NCI-H1048 (cell line): ENCODE measurements at places on chromosomes 3 and 15.

DNA sequence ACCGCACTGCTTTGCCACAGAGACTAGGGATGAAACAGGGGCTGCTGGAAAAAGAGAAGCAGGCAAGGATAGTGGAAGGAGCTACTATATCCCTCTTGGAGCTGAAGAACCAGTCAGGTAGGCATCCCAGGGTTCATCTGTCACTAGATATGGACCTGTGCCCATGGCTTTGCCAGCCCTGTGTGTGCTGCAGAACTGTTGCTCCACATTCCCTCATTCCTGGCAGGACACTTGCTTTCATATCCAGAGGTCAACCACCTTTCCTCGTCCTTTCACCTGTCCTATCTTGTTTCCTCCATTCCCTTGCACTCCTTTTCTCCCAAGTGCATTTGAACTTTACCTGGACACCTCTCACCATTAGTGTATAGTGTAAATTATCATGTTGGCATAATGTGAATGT is 12.0 kb downstream of the SNRK start:
- DNase-seq, result no peak

GRCh38 chr3:100641471-100642032 is 32.2 kb downstream of the ADGRG7 start:
- DNase-seq, result no peak

DNA sequence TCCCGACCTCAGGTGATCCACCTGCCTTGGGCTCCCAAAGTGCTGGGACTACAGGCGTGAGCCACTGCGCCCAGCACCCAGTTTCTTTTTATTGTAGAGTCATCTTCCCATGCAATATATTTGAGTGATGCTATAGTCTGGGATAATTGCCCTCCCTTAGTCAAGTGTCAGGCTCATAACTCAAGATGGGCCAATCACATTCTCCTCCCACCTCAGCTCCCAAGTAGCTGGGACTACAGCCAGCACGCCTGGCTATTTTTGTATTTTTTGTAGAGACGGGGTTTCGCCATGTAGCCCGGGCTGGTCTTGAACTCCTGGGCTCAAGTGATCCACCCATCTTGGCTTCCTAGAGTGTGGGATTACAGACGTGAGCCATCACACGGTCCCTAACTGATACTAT is 15.2 kb upstream of the PTPN9 start:
- no peak for DNase-seq

DNA sequence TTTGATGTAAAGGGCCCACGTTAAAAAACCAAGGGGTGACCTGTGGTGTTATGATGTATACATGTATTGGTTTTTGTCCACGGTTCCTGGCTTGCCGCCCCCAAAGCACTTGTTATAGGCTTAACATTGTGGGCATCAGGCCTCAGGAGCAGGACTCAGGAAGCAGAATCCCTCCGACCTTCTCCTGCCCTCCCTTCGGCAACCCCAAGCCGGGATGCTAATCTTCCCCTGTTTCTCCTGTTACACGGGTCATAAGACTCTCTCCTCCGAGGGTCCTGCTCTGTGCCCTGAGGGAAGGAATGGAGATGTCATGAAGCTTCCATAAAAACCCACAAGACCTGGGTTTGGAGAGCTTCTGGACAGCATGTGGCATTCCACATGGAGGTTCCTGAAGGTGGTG is 48.8 kb downstream of the RPLP1 start:
- DNase-seq, result no peak

DNA sequence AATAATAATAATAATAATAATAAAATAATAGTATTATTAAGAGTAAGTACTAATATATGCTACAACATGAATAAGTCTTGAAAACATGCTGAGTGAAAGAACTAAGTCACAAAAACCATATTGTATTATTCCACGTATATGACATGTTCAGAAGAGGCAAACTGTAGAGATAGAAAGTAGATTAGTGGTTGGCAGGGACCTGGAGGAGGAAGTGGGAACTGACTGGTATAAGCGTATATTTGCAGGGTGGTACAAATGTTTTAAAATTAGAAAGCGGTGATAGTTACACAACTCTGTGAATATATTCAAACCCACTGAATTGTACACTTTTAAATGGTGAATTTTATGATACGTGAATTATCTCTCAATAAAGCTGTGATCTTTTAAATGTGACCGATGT is 32.8 kb downstream of the LRRK1 start:
- DNase-seq, result no peak

- DNase-seq, result no peak
Observed at GRCh38 chr3:95738045-95738444, 1076.3 kb upstream of the EPHA6 start.

- DNase-seq, result no peak
Observed at GRCh38 chr3:123779655-123780231, 104.4 kb downstream of the MYLK start.

GRCh38 chr3:192063570-192063969 is 602.6 kb downstream of the PYDC2 start:
- DNase-seq, result no peak

DNA sequence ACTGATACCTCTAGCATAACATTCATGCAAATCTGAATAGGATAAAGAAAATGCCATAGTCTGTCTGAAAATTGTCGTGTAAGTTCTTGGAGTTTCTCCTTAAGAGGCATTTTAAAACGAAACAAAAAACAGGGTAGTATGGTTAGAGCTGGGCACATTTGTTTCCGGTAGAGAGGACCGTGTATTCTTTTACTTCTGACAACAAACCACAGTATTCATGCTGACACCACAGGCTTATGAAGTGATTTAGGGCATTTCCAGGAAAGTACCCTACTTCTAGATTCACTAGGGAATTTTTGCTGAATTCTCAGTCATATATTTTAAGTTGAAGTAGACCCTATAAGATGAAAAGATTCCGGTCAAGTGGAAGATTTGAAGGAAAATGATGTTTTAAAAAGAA is 541.3 kb downstream of the UNC13C start:
- DNase-seq, result no peak

GRCh38 chr3:45983770-45984169 is 11.9 kb downstream of the FYCO1 start:
- no peak for DNase-seq

DNA sequence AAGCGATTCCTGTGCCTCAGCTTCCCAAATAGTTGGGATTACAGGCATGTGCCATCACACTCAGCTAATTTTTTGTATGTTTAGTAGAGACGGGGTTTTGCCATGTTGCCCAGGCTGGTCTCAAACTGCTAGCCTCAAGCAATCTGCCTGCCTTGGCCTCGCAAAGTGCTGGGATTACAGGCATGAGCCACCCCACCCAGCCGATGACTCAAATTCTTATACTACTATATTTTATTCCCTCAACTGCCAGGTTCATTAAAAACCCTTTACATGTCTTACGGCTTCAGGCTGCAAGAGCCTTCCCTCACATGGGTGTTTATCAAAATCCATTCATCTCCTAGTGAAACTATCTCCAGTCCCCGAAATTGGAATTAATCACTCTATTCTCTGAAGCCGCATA is 63.4 kb downstream of the CBLB start:
- no peak for DNase-seq
